ENCODE measurements at places on chromosomes 2 and 18. TPM values are rescaled to one million over a fixed set of nuclear protein-coding genes. Genes with fewer than 3 reads are reported as not detected.
A peak's percentile ranks its signal among the peaks of the same experiment; 100 is the strongest.

DNA sequence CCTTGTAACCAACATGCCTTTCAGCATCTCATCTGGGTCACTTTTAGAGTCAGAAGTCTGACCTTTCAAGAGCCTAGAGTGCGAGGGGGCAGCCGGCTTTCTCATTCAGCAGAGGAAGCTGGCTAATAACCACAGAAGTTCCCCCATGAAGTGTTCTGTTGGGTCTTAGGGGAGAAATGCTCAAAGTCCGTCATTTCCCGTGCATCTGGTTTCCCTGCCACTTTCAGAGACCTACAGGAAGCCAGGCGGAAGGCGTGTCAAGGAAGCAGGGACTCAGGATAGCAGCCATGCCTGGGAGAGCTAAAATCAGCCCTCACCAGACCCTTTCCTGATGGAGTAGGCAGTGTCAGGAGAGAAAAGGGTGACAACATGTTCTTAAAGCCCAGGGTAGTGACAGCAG lies 301.8 kb upstream of the ID2 start:
- DNase-seq, result no peak

DNA sequence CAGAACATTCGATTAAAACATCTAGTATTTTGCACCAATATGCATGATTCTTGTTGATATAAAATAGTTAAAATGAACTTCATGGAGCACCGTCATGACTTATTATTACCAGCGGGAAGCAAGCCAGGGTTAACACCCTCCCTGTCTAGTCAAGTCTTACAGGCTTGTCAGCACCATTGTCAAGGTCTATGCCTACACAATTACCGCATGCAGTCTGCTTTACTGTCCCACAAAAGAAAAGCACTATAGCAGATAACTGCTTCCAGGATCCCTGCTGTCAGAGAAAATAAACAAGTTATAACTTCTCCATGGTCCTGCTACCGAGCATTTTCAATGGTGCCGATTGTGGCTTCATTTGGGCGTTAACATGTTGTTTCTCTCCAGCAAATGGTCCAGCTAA lies 968.0 kb upstream of the FAM98A start:
- DNase-seq, result no peak

DNA sequence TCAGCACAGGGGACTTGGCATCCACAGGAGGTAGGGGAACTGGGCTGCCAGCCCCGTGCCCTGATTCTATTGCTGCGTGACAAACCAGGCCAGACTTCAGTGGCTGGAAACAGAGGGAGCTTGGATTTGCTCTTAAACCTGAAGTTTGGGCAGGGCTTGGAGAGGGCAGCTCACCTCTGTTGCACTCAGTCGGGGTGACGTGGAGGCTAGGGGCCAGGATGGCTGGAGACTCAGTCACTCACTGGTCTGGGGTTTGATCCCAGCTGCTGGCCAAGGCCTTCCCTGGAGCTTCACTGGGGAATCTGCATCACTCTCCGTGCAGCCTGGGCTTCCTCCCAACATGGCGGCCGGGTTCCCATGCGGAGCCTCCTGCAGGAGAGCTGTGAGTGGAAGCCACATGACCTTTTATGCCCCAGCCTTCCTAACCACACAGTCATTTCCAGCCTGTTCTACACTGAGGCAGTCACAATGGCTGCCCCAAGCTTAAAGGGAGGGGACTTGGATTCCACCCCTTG lies 175.2 kb upstream of the HDAC4 start:
- DNase-seq, result no peak

DNA sequence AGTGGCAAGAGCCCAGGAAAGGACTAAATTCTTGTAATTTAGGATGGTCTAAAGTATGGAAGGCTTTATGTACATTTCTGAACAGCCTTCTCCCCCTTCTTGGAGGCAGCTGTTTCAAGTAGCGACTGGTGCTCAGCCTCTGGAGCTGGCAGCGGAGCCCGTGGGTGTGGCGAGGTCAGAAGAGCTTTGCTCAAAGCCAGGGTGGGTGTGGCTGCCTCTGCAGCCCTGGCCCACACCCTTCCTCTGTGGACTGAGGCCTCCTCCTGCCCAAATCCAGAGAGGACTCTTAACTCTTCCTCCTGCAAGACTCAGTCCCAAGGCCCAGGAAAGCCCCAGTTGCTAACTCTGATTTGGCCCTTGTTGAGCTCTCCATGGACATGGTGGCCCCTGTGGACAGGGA lies 202.1 kb upstream of the REV1 start:
- DNase-seq, result peak; percentile 29

- DNase-seq, result no peak
Observed at GRCh38 chr18:49707599-49707998, 105.7 kb downstream of the ACAA2 start.

GRCh38 chr2:30439296-30439695 lies 7.8 kb upstream of the LCLAT1 start:
- DNase-seq, result no peak

GRCh38 chr18:74399091-74399887 lies 57.8 kb downstream of the DIPK1C start:
- DNase-seq, result no peak

DNA sequence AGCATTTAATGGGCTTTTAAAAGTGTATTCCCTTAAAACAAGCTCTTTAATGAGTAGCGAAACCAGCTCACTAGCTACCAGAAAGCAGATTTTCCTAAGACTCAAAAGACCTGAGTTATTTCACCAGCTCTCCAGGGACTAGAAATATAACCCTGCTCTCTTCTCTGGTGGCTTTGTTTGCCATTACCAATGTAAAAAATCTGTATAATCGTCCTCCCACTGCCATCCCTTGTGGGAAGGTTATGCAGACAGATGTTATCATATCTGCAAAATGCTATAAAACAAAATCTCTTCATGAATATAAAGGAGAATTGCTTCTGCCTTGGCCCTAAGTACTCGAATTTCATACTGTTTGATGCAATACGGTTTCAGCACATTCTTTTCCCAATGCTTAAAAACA lies 335.2 kb downstream of the NUP35 start:
- no peak for DNase-seq

GRCh38 chr2:199984159-199984558 lies 28.8 kb downstream of the MAIP1 start:
- DNase-seq, result no peak

GRCh38 chr2:1265454-1265853 lies 147.8 kb upstream of the TPO start:
- no peak for DNase-seq

DNA sequence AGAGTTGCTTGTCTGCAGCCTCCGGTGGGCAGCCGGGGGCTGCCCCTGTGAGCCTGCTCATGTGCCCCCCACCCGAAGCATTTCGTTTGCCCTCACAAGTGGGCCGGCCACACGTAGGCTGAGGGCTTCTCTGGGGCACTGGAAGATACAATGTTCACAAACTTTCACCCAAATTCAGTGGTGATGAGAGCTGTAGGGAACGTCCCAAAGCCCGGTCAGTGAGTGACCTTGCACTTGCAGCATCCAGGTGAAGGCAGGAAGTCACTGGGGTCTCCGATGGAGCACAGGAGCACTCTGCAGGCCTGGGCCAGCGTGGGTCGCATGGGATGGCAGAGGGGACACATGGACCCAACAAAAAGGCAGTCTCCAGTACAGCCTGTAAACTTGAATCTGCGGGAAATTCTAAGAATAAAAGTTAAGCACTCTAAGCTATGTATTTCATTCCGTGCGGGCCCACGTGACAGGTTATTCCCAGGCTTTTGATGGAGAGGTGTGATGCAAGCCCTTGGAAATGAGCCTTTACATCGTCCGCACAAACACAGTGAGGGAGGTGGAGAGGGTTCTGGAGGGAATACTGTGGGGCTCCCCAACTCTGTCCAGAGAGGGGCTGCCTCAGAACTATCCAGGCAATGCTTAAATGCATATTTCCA lies 42.5 kb downstream of the CNGA3 start:
- DNase-seq, result no peak

DNA sequence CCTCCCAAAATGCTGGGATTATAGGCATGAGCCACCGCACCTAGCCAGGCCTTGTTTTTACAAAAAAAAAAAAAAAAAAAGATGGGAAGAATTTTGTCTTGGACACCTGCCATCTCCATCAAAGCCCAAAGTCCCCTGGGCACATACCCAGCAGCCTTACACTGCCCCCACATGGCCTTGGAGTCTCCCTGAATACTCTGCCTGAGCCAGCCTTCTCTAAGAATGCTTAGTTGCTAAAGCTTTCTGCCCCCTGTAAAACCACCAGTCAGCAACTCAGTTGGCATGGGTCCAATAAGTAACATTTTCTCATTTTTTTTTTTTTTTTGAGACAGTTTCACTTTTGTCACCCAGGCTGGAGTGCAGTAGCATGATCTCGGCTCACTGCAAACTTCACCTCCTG lies 40.6 kb downstream of the SPC25 start:
- DNase-seq, result peak; percentile 76

DNA sequence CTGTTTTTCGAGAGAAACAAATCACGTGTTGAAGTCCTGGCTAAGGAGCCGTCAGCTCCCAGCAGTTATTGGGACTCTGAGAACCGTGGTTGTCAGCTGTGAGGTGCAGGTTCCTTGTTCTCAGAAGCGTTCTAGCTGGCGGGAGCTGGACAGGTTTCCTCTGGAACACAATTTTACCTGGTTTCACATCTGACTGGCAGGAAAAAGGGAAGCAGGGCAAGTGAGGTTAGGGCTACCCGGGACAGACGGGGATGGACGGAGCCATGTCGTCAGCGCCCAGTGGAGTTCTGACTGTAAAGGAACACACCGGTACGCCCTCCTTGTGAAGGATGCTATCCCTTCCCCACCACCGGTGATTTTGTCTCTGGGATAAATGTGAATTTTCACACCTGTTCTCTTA lies 26.1 kb downstream of the ITGB1BP1 start:
- peak; percentile 32 for DNase-seq

GRCh38 chr2:28296904-28297303 lies 95.8 kb upstream of the FOSL2 start:
- DNase-seq, result no peak

DNA sequence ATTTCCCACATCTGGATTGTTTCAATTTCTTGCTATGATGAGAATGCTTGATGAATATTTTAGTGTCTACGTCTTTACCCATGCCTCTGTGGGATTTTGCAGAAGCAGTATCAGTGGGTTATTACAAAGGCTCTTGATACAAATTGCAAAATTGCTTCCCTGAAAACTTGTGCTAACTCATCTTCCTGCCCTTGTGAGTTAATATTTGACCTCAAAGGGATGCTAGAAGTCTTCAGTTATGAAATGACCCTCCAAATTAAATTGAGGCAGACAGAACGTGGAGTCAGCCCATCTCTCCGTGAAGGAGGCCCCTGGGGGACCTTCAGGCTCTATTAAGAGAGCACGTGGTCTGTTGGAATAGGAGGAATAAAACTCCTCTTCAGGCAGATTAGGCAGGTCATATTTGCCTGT lies 239.2 kb upstream of the HS6ST1 start:
- DNase-seq, result peak; percentile 85

DNA sequence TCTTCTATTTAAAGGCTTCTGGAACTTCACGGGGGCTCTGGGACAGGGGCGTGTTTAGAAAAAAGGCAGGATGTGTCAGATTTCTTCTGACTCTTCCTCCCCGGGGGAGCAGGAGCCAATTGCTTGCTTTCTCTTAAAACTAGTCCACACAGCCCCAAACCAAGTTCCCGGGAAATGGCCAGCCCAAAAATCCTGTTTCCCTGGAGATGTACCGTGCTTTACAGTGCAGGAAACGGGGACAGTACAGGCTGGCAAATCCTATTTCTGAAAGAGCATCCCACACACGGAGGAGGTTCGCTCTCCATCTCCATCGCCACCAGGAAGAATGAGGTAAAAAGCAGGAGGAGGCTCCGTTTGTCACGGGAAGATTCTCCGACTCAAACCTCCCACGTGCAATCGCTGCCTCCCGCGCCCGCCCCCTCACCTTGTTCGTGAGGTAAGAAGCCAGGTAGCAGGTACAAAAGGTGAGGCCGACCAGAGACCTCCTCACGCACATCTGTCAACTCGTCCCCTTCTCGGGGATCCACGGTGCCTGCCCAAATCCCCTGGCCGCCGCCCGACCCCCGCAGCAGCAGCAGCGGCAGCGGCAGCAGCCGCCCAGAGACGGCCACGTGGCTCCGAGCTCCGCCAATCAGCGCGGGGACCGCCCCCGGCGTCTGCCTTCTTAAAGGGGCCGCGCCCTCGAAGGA lies 15.6 kb upstream of the RIOK3 start:
- peak; percentile 94 for DNase-seq

DNA sequence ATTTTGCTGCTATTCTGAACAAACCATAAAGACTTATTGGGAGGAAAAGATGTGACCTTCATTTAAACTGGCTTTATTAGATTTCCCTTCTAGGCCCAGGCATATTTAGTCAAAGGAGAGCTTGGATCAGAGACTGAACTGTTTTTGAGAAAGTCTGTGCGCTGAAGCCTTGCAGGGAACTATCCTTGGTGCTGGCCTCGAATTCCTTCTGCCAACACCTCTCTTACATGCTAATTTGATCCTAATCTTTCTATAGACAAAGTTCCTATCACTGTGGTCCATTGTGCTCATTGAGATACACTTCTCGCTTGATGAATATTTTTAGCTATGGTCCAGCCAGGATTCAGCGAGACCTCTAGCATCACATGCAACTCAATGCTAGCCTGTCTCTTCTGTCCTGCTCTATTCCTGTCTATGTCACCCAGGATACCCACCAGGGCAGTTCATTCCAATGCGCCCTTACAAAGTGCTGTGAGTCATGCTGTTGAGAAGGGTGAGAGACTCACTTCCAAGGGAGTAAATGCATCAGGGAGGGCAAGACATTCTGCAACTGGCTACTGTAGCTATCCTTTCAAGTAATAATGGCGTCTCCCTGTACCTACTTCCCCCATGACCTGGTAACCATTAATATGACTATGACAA lies 356.7 kb upstream of the LYPD1 start:
- no peak for DNase-seq

- DNase-seq, result peak; percentile 79
Observed at GRCh38 chr2:45840481-45840880, 189.0 kb downstream of the PRKCE start.

GRCh38 chr2:86012007-86012712 lies 93.5 kb downstream of the POLR1A start:
- peak; percentile 65 for DNase-seq

MAP3K19 gene
- total RNA-seq, result not detected

IL36B gene
- not detected for total RNA-seq

RAX gene
- not detected for total RNA-seq

PLEK gene
- total RNA-seq, result 0.36 TPM

TMEM237 gene
- total RNA-seq, result 43.6 TPM

CHRNG gene
- total RNA-seq, result not detected

MC4R gene
- not detected for total RNA-seq

OSBPL6 gene
- 5.4 TPM for total RNA-seq

MGAT4A gene
- 0.36 TPM for total RNA-seq

TSHZ1 gene
- 10.5 TPM for total RNA-seq

TTC21B gene
- 25.7 TPM for total RNA-seq

DSG4 gene
- total RNA-seq, result not detected

PAX8 gene
- 2.9 TPM for total RNA-seq

DES gene
- total RNA-seq, result 1.2 TPM

OTX1 gene
- total RNA-seq, result not detected

KLHL14 gene
- total RNA-seq, result not detected
